ENCODE measurements at places on chromosomes 5 and 9.

GRCh38 chr9:8241201-8241600, 441.6 kb upstream of the DMAC1 start:
- no peak for DNase-seq

GRCh38 chr9:129109537-129109903, 1.1 kb downstream of the CRAT start:
- DNase-seq, result no peak

GRCh38 chr5:126982926-126983873, 47.2 kb downstream of the MARCHF3 start:
- DNase-seq, result no peak

- DNase-seq, result no peak
Measured at GRCh38 chr5:116935561-116936162, 361.0 kb upstream of the SEMA6A start.

- DNase-seq, result no peak
Measured at GRCh38 chr9:131799177-131799823, 59.4 kb upstream of the RAPGEF1 start.

DNA sequence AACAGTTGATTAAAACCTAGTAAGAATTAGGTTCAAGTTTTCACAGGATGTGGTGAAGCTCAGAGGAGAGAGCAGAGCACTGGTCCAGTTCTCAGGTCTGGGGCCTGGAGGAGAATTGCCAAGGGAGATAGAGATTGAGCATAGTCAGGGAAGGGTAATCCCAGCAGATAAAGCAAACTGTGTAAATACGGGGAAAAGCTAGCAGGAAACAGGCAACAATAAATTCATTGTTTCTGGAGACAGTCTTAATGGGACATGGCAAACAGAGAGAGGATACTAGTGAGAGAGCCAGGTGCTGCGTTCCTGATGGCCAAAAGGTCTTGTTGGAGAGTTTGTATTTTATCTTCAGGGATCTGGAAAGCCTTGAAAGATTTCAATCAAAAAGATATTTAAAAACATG, 333.0 kb downstream of the PDE4D start:
- DNase-seq, result peak; percentile 21

- no peak for DNase-seq
Measured at GRCh38 chr9:114558027-114558675, 29.4 kb upstream of the ATP6V1G1 start.

GRCh38 chr5:120615967-120616645, 152.0 kb downstream of the PRR16 start:
- no peak for DNase-seq

DNA sequence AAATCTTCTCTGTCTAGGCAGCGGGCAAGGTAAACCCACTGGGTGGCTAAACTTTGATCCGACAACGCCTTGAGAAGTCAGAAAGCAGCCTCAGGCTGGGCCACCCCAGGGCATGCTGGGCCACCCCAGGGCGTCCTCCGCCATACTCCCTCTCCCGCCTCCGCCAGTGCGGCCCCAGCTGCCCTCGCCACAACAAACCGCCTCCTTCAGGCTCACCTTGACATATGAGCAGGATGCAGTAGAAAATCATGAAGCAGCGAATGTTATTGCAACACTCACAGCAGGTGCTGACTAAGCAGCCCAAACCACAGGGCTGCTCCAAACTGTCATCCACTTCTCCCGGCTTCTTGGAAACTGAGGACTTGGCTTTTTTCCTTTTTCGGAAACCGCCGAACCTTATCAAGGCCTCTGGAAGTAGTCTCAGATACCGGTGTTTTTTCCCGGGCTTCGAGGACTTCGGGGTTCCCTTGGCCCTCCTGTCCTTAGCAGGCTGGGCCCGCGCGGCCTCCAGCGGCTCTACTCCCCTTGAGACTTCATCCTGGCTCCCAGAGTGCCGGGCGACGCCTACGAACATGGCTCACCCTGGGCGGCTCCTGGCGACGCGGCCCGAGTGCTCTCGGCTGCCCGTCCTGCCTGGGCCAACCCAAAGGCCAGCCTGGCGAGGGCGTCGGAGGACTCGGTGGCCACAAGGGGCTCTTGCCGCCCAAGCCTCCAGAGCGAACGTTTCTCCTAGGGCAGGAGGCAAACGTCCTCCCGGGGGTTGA, at the start of gene SLCO6A1:
Gene SLCO6A1 (minus strand): TSS at position 731 of the 764 bp plus-strand sequence. CDS start 157 bp downstream, at position 574.
- DNase-seq, result no peak

GRCh38 chr5:179242676-179243075, 102.6 kb downstream of the ADAMTS2 start:
- no peak for DNase-seq

- no peak for DNase-seq
Measured at GRCh38 chr5:56673171-56673570, 142.2 kb upstream of the MAP3K1 start.

GRCh38 chr9:89664896-89665329, 60.1 kb downstream of the GADD45G start:
- peak; percentile 92 for DNase-seq

GRCh38 chr5:31047007-31047406, 146.5 kb upstream of the CDH6 start:
- DNase-seq, result peak; percentile 16

GRCh38 chr9:113798062-113799030, 77.8 kb upstream of the ZNF618 start:
- DNase-seq, result no peak

GRCh38 chr9:70205366-70206020, 53.3 kb upstream of the SMC5 start:
- peak; percentile 79 for DNase-seq

DNA sequence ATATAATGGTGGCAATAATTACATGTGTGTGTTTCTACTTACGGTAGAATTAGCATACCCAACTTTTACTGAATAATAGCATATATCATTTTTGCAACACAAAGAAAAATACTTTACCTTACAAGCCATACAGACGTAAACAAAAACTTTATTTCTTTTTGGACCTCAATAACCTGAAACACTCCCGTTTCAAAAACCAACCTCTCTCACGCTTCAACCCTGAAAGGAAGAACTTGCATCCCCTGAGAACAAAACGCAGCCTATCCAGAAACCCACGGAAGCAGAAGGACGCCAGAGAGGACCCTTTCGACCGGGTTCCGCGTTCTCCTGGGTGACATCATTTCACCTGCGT, at the start of gene RNF38:
Gene RNF38 (minus strand): TSS at position 290 of the 352 bp plus-strand sequence. CDS start 161 bp downstream, at position 129.
- no peak for DNase-seq

DNA sequence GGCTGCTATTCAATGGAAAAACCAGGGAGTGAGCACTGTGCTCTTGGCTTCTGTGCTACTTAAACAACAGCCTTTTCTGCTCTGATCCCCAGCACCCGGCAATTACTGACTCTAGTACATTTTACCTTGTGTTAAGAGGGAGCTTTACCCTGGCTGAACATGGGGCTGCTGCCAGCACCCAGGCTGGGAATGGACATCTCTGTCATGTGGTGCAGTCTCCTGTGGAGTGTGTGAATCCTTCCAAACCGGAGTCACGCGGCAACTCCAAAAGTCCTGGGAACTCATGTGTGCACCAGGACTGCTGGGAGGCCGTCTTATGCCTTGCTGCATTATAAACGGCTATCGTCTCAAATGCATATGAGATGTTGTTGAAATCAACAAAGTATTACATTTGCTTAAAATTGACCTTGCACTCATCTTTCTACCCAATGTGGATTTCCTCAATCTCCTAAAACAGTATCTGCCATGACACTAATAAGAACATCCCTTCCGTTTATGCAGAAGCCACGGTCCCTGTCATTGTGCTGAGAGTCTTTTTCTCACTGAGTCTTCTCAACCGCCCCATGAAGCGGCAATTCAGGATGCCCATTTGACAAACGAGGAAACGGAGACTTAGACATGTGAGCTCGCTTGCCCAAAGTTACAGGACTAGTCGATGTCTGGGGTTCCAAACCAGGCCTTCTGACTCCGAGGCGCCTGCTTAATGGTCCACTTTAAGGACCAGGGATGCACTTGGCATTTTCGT, 884 bp upstream of the GSN start:
- DNase-seq, result no peak

DNA sequence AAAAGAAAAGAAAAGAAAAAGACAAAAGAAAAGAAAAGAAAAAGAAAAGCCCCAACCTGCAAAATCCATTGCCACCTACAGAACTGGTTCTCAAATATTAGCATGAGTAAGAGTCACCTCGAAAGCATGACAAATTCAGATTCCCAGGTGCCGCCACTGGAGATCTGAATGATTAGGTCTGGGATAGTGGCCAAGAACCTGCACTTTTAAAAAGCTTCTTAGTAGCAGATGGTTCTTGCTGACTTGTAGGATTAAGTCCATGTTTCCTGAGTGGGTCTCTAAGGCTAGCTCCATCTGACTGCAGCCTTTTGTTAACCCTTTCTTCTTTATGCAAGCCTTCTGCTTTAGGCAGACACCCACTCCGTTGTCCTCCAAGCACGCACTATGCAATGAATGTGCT, 178.5 kb upstream of the CDH18 start:
- no peak for DNase-seq

- DNase-seq, result no peak
Measured at GRCh38 chr9:23194281-23194680, 631.8 kb downstream of the ELAVL2 start.

GRCh38 chr5:80103371-80103770, 68.2 kb downstream of the THBS4 start:
- no peak for DNase-seq

- DNase-seq, result no peak
Measured at GRCh38 chr5:85533341-85534047, 1084.2 kb upstream of the COX7C start.

DNA sequence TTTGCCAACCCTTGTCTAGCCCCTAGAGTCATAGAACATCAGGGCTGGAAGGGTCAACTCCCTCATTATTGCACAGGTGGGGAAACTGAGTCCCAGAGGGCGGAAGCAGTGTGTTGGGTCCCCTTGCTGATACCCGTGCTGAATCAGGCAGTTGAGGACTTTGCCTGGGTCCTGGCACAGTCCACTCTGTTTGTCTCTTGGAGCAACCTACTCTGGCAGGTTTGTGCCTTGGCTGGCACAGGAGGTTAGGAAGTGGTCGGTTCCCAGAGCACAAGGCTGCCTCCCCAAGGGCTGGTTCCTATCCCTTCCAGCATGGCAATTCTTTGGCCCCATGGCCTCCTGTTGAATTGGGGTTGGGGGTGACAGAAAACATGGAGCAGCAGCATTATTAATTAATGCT, 94.5 kb upstream of the SHB start:
- DNase-seq, result no peak

GRCh38 chr9:136267261-136268111, 21.9 kb upstream of the QSOX2 start:
- peak; percentile 45 for DNase-seq

GRCh38 chr5:32259033-32259432, 53.7 kb downstream of the MTMR12 start:
- no peak for DNase-seq

GRCh38 chr9:70256123-70256551, 2.6 kb upstream of the SMC5 start:
- no peak for DNase-seq

- peak; percentile 72 for DNase-seq
Measured at GRCh38 chr9:35905912-35906679, at the start of gene HRCT1. TSS of gene HRCT1 (plus strand) at chr9:35906202. CDS start at chr9:35906288, 86 bp downstream.

GRCh38 chr5:160342413-160342941, 27.9 kb downstream of the C1QTNF2 start:
- DNase-seq, result no peak

DNA sequence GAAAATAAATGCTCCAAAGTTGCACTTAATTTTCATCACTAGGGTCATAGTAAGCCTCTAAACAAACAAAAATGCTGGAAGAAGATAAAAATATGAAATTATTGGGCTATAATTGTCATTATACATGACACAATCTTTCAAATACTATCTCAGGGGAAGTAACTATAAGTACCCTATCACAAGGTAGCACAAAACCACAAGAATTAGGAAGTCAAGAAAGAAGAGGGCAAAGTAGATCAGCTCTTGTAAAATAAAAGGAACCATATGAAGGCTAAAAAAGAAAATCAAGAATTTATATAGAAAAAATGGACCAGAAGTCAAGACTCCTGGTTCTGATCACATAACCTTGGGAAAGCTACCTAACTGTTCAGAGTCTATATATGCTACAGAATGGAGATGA, 48.1 kb downstream of the DIAPH1 start:
- DNase-seq, result no peak

- DNase-seq, result no peak
Measured at GRCh38 chr5:39928709-39929108, 503.9 kb upstream of the DAB2 start.

GRCh38 chr5:79297661-79298060, 61.7 kb downstream of the JMY start:
- no peak for DNase-seq

GRCh38 chr9:116152941-116153764, 438 bp upstream of the PAPPA start:
- no peak for DNase-seq

DNA sequence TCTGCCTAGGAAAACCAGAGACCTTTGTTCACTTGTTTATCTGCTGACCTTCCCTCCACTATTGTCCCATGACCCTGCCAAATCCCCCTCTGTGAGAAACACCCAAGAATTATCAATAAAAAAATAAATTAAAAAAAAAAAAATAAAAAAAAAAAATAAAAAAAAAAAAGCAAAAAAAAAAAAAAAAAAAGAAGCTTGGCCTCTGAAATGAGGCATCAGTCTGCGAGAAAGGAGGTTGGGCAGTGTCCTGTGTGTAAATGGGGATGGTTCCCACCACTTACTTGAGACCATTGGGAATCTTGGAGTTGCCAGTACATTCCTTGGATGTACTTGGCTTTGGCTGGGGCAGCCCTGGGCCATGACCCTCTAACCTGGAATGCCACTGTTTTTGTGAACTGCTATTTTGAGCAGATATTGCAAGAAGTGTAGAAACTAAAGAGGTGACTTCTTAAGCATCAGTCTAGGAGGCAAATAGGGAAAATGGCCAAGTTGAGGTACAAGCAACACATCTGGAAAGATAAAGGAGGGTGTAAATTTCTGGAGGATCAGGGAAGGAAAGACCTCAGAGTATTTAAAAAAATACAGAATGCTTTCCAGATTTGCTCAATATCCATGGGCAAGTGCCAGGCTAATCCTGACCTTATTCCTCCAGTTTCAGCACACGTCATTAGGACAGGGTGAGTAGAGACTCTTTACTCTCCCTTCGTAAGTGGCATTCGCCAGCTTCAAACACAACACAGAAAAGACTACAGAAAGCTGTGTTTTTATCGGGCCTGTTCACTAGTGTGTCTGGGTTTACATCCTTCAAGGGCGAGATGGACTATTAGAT, 58.1 kb downstream of the HSPA4 start:
- DNase-seq, result no peak

DNA sequence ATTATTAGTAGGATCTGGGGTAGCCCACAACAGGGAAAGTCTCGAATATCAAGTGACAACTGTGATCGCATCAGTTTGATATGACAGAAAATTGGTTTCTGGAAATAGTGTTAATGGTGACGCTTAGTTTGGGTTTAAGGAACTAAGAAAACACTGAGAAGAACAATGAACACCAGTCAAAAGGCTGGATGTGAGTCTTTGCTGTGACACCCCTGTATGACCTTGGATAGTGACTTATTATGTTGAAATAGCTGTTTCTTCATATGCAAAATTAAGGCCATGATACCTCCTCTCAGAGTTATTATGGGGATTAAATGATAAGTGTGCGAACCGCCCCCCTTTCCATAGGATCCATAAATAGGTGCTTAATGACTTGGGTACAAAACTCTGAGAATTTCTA, 926 bp downstream of the DNAJC25 start:
- DNase-seq, result no peak

- no peak for DNase-seq
Measured at GRCh38 chr9:129232839-129233591, 55.0 kb upstream of the IER5L start.

- DNase-seq, result no peak
Measured at GRCh38 chr9:134373269-134373668, 47.0 kb downstream of the RXRA start.
